ENCODE measurements at places on chromosomes 4 and X.
A peak's percentile ranks its signal among the peaks of the same experiment; 100 is the strongest.

- no peak for DNase-seq
These were observed 2317.3 kb downstream of the PCDH7 start for GRCh38 chr4:33037464-33037863.

DNA sequence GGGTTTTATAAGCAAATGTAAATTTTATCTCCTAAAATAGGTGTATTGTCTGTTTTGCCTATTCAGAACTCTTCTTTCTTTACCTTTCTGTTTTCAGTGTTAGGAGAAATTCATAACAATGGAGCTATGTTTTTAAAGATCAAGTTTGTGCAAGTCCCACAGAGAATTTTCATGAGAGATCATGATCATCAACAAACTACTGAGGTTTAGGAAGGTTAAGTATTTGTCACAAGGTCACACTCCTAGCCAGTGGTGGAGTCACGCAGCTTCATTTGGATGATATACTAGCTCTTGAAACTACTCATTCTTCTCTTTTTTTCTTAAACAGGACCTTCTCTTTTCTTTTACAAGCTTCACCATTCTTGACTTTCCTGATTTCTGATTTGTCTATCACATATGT lies 892.6 kb upstream of the FRG1 start:
- no peak for DNase-seq

GRCh38 chr4:147760695-147761094 lies 28.8 kb downstream of the ARHGAP10 start:
- no peak for DNase-seq

GRCh38 chrX:153857348-153857903 lies 27.1 kb upstream of the PDZD4 start:
- no peak for DNase-seq

- DNase-seq, result no peak
These were observed 82.6 kb downstream of the BLTP1 start for GRCh38 chr4:122234686-122235085.

DNA sequence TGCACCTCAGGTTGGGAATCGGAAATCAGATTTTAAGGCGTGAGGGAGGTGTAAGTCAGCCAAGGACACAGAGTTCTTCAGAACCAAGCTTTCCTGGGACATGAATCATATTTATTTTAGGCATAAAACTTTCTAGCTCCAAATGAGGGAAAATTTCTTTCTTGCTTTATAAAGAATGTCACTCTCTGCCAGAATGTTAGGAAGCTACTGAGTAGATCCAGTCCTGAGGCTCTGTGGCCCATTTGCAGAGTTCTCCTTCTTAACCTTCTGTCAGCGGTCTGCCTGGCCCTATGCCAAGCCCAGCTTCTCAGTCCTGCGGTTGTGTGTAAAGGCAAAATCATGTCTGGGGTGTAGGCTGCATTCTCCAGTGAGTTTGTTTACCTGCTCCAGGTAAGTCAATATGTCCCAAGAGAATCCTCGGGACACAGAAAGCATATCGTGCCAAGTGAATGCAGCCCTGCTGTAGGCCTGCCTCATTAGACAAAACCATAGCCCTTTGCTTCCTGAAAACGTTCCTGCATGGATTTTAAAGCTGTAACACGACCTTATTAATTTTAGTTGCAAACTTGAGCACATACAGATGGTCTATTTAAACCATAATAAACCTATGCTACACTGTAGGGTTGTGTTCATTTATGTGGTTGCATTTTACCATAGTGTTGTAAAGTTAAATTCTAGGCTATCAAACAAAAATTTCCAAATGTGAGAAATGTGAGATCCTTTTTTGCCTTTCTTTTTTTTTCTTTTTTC lies 29.2 kb upstream of the CCNI start:
- no peak for DNase-seq

GRCh38 chr4:184270808-184271413 lies 53.2 kb upstream of the ENPP6 start:
- no peak for DNase-seq

GRCh38 chr4:125750399-125750798 lies 435.6 kb downstream of the FAT4 start:
- DNase-seq, result no peak

- no peak for DNase-seq
These were observed 434.2 kb downstream of the PPARGC1A start for GRCh38 chr4:23455456-23456158.

GRCh38 chr4:180394730-180395129 lies 1848.5 kb upstream of the TENM3 start:
- no peak for DNase-seq

- no peak for DNase-seq
These were observed 35.9 kb downstream of the DCAF8L2 start for GRCh38 chrX:27626066-27626465.

GRCh38 chr4:3803475-3803847 lies 37.3 kb downstream of the ADRA2C start:
- no peak for DNase-seq

GRCh38 chr4:26842911-26843310 lies 17.7 kb upstream of the STIM2 start:
- DNase-seq, result no peak

- no peak for DNase-seq
These were observed 2.0 kb downstream of the NYX start for GRCh38 chrX:41449131-41449530.

DNA sequence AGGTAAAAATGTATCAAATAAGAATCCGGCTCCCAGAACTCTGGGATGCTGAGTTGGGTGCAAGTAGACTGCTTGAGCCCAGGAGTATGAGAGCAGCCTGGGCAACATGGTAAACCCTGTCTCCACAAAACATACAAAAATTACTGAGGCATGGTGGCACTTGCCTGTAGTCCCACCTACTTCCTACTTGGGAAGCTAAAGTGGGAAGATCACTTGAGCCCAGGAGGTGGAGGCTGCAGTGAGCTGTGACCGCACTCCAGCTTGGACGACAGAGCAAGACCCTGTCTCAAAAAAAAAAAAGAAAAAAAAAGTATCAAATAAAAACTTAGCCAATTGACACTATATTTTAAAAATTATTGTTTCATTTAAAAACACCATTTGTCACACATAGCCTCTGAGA lies 84.4 kb downstream of the FBXW7 start:
- DNase-seq, result no peak

DNA sequence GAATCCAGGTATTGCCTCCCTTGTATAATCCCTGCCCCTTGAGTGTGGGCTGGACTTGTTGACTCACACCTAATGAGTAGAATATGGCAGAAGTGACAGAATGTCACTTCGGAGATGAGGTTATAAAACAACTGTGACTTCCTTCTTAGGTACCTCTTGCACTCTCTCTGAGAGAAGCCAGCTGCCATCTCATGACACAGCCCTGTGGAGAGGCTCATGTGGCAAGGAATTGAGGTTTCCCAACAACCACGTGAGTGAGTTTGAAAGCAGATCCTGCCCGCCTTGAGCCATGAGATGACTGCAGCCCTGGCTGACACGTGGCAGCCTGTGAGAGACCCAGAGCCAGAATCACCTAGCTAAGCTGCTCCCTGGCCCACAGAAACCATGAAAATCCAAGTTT lies 13.5 kb downstream of the ASB11 start:
- peak; percentile 66 for DNase-seq

GRCh38 chrX:45771560-45772340 lies 571.1 kb upstream of the DIPK2B start:
- DNase-seq, result peak; percentile 50

- DNase-seq, result no peak
These were observed 29.6 kb upstream of the DCAF8L1 start for GRCh38 chrX:28010875-28011274.

DNA sequence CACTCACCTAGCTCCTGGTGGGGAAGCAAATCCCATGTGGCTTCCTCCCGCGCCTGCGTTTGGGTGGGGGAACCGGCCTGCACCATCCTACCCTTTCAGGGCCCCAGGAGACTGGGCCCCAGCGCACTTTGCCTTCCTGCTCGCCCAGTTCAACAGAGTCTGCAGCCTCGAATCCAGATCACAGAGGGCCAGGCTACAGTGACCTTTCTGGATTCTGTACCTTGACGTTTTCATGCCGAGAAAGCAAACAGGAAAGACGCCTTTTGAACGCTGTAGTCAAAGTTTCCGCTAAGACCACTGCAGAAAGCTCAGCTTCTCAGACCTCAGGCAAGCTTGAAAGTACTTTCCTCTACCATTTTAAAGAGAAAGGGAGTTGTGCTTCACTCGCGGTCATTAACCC lies 7.4 kb upstream of the BEND2 start:
- DNase-seq, result no peak

DNA sequence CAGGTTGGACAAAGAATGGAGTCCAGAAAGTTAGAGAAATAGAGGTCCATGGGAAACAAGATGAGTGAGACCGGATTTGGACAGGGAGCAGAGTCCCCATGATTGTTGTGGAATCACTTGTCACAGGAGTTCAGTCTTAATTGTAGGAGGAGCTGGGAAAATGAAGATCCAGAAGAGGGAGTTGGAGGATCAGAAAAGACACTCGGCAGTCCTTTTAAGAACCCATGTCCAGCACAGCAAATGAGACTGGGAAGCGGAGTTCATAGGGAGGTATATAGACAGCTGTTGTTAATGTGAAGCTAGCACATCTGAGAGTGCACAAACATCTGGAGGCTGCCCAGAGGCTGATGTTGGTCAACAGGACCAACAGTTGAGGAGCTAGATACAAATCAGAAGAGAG lies 111.4 kb upstream of the RXFP1 start:
- no peak for DNase-seq

DNA sequence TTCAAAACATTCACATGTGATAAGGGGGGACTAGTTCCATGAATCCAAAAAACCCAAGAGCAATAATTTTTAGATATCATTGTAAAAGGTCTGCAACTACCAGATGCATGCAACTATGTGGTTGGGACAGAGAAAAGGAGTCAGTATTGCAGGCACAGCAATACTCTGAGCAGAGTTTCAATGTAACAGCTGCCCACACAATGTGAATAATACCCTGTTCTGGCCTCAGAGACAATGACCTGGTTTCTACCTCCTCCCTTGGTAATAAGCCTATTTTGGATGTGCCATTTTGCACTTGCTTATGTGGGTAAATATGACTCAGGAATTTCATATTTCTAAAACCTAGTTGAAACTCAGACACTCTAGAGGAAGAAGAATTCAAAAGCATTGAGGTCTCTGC lies 194.8 kb upstream of the RASGEF1B start:
- DNase-seq, result no peak

GRCh38 chrX:16479206-16479869 lies 170.6 kb upstream of the S100G start:
- no peak for DNase-seq

DNA sequence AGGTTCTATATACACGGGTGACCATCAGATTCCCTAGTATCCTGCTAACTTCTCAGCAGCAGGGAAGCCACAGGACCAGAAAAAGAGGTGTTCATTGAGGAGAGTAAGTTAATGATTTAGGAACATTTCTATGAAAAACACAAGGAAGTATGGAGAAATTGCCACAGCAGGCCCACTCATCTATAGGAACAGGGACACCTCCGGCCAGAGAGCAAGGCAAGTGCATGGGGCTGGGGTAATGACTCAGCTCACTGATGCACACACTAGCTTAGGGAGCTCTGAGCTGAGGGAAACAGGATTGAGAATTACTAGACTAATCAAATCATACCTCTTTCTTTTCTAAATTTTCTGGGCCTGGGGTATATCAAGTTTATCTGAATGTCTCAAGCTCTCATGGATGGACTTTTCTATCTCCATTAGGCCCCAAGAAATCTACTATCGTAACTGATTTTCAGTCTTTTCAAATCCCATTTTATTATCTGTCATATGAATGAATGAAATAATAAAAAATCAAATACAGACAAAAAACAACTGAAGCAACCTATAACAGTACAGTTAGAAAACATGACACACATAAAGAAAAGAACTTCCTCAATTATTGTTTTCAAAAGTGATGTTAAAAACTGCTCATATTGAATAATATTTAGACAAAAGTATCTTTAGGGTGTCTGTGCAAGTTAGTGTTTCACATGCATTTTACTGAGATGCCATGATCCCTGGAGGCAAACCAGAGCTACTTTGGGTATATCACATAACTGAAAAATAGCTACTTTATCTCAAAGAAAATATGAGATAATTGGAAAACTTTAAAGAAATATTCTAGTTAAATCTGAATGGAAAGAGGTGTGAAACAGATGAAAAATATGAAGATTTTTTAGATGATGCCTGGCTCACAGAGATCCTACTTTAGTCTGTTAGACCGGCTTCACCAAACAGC lies 89.8 kb downstream of the FBXO8 start:
- DNase-seq, result no peak

GRCh38 chr4:152356428-152357034 lies 179.4 kb downstream of the FBXW7 start:
- DNase-seq, result no peak

- DNase-seq, result no peak
These were observed 639.5 kb upstream of the AADAT start for GRCh38 chr4:170729236-170729635.

DNA sequence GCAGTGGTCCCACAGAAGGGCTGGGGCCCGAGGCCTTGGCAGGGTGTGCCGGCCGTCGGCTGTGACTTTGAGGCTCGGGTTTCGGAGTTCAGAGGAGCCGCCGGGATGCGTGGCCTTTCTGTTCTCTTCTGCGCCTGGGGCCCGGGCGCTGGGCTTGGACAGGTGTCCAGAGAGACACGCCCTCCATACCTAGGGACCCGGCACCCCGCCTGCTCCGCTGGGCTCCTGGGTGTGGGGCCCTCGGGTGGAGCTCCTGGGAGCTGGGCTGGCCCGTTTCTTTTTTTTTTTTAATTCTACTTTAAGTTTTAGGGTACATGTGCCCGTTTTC lies 11.3 kb downstream of the FGFRL1 start:
- no peak for DNase-seq

GRCh38 chr4:54581807-54582206 lies 76.0 kb upstream of the KIT start:
- DNase-seq, result no peak

DNA sequence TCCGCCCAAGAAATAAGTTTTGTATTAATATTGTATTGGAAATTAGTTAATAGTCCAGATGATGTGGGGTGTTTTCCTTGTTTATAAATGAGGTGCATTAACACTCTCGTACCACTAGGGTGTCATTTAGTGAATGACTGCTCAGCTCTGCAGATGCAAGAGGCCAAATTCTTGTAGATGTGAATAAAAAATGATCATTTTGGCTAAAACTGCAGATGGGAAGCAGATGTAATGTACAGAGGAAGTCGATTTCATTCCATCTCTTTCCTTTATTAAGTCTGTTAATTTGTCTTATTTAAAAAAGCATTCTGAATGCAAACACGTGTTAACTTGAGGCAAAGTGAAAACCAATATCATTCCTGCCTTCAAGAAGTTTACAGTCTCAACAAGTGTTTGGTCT lies 108.1 kb downstream of the DHX15 start:
- DNase-seq, result no peak
